CD14-positive monocyte (primary cell): ENCODE measurements at places on chromosomes 5 and 9. TPM values are rescaled to one million over a fixed set of nuclear protein-coding genes. Genes with fewer than 3 reads are reported as not detected.

DNA sequence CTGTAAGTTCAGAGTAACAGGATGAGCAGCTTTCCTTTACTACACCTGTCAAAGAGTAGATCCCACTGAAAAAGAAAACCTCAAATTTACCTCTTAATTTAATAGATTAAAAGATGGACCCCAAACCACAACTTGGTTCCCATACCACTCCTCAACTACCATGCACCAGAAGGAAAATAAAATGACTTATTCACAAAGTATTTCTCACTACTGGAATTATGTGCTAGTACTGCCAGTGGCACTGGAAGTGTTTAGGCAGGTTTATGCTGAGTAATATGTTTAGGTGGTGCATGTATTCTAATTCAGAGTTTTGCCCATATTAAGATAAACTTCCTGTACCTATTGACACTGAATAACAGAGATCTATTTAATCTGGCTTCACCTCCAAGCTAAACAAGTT lies 6.6 kb downstream of the PLK2 start:
- H3K4me3 ChIP-seq: no peak overlapping the region
- no peaks in the 10 kb centered on the region for H3K27me3 ChIP-seq
- DNase-seq: no peak

DNA sequence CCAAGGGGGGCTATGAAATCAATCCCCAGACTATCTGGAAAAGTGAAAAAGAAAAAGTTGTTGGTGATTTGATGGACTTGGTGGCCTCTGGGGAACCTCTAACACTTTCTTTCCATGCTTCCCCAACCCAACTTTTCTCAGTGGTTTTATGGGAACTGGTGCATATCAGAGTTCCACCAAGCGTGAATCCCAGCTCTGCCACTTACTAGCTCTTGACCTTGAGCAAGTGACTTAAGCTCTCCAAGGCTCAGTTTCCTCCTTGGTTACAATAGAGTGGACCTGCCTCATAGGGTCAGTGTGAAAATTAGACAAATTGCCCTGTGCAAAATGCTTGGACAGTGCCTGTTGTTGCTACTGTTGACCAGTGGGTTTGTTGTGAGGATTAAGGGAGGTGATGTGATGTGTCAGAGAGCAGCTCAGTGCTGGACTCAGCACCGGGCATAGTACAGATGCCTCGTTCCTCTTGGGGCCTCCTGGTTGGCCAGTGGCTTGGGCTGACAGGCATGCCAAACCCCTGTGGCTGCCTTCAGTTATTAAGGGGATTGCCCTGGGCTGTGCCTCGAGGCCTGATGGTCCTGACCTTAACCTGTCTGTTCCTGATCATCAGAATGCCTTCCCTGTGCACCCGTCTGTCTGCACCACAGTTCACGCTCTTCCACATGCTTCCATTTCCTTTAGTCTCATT lies 49.3 kb downstream of the COL15A1 start:
- H3K36me3 ChIP-seq: no peaks in the 10 kb centered on the region
- no peak for DNase-seq
- no peak overlapping the region for H3K4me3 ChIP-seq
- H3K27me3 ChIP-seq: peaks cover 7% of the 10 kb centered on the region
- H3K27ac ChIP-seq: no peak overlapping the region
- peaks cover 13% of the 10 kb centered on the region for H3K4me1 ChIP-seq

DNA sequence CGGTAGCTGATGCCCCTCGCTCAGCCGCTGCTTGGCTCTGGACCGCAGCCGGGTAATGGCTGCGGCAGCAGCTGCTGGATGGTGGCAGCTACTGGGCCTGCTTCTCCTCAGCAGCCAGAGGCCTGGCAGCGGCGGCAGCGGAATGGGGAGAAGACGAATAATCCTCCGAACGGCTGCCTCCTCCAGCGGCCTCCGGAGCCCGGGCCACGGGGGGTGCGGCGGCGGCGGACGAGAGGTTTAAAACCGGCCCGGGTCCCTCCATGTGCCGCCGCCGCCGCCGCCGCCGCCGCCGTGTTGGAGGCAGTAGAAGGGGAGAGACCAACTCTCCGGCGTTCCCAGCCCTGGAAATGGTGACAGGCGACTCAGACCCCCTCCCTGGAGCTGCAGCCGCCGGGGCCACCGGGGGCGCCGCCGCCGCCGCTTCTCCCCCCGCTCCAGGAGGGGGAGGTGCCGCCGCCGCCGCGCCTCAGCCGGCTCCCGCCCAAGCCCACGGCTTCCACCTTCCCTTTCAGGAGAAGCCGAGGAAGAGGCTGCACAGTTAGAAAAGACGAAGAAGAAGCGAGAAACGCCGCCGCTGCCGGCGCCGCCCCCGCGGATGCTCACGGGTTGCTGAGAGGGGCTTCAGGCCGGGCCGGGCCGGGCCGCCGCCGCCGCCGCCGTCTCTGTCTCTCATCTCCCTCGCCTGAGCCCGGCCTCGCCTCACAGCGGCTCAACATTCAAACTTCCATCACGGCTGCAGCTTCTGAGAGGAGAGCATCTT lies 118.4 kb upstream of the PRSS3 start:
- peak overlapping the region; percentile 73 for H3K4me3 ChIP-seq
- peaks cover 21% of the 10 kb centered on the region for H3K27me3 ChIP-seq
- peak; percentile 19 for DNase-seq

DNA sequence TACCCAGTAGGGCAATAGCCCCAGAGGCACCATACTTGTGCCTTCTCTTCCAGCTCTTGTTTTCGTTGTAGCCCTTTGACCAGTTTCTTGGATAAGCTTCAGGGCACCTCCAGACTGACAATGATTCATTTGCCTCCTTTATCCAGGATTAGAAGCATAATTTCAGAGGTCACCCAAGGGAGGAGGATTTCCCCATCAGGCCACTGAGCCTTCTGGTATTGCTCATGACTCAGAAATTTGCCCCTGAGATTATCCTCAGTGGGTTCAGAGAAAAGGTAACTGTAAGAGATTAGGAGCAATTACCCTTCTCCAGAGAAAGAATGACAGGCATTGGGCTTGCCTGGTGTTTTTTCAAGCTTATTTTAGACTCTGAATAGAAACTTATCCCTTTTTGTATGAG lies 147.9 kb downstream of the MSX2 start:
- no peaks in the 10 kb centered on the region for H3K4me1 ChIP-seq
- no peaks in the 10 kb centered on the region for H3K36me3 ChIP-seq
- no peak overlapping the region for H3K4me3 ChIP-seq
- DNase-seq: no peak
- H3K27ac ChIP-seq: no peak overlapping the region

CYSRT1 gene
- polyA plus RNA-seq: not detected

CD74 gene
- polyA plus RNA-seq: 3,498 TPM

C7 gene
- not detected for polyA plus RNA-seq

DNA sequence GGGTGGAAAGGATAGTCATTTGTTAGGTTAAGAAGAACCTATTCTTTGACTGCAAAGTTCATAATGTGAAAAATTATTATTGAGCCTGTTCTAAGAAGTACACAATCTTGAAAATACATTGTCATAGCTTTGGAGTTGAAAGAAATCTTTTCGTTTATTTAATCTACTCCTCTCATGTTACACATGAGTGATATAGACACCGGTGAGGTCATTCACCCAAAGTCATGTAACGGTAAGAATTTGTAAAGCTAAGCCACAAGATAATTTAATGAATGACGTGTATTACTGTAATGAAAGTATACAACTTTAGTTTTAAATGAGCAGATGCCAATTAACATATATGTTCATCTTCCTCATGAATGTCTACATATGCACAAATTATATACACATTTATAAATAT lies 284.1 kb upstream of the PDE4D start:
- H3K27ac ChIP-seq: no peak overlapping the region
- H3K27me3 ChIP-seq: no peaks in the 10 kb centered on the region
- no peak overlapping the region for H3K4me3 ChIP-seq
- DNase-seq: no peak

DNA sequence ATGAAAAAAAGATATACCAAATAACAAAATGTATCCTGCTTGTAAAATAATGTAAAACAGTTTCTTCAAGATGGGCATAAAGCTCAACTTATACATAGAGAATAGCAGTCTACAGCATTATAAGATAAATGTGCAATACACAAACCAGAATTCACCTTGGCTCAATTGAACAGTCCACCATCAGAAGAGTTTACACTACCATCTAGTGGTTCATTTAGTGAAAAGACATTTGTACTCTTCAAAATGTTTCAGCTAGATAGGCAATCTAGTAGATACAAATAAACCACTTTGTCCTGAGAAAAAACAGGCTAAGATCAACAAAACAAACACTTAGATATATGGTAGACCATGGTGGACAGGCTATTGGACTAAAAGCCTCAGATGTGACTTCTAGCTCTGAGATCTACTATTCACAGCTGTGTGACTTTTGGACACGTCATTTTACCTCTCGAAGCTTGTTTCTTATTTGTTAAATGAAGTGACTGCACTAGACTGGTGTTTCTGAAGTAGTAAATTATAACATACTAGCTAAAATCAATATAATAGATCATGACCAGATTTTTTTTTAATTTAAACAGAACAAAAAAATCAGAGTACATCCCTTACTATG lies 22.1 kb upstream of the TPD52L3 start:
- no peaks in the 10 kb centered on the region for H3K4me1 ChIP-seq
- no peaks in the 10 kb centered on the region for H3K27me3 ChIP-seq
- no peak overlapping the region for H3K27ac ChIP-seq

- peaks cover 3% of the 10 kb centered on the region for H3K4me1 ChIP-seq
- DNase-seq: no peak
- H3K27me3 ChIP-seq: no peaks in the 10 kb centered on the region
- H3K36me3 ChIP-seq: no peaks in the 10 kb centered on the region
- no peak overlapping the region for H3K4me3 ChIP-seq
Observed at GRCh38 chr9:108854641-108855528, 901 bp downstream of the ACTL7B start.

GRCh38 chr5:137144656-137145055 lies 354.5 kb downstream of the SPOCK1 start:
- H3K4me3 ChIP-seq: no peak overlapping the region
- H3K4me1 ChIP-seq: no peaks in the 10 kb centered on the region
- no peaks in the 10 kb centered on the region for H3K27me3 ChIP-seq
- no peak overlapping the region for H3K27ac ChIP-seq
- no peak for DNase-seq

AFAP1L1 gene
- polyA plus RNA-seq: not detected

GRCh38 chr5:56080375-56081052 lies 85.8 kb upstream of the IL6ST start:
- no peak overlapping the region for H3K27ac ChIP-seq
- H3K27me3 ChIP-seq: no peaks in the 10 kb centered on the region
- no peaks in the 10 kb centered on the region for H3K36me3 ChIP-seq
- DNase-seq: no peak
- no peak overlapping the region for H3K4me3 ChIP-seq
- peaks cover 37% of the 10 kb centered on the region for H3K4me1 ChIP-seq

ZNG1C gene
- 29.8 TPM for polyA plus RNA-seq

- no peaks in the 10 kb centered on the region for H3K36me3 ChIP-seq
- H3K4me1 ChIP-seq: no peaks in the 10 kb centered on the region
- H3K4me3 ChIP-seq: no peak overlapping the region
- no peak overlapping the region for H3K27ac ChIP-seq
- no peaks in the 10 kb centered on the region for H3K27me3 ChIP-seq
Observed at GRCh38 chr5:142677198-142677597, 8.7 kb downstream of the FGF1 start.

ERP44 gene
- 66.3 TPM for polyA plus RNA-seq

GRCh38 chr5:71652803-71653543 lies 65.8 kb downstream of the MCCC2 start:
- H3K4me3 ChIP-seq: no peak overlapping the region
- H3K27ac ChIP-seq: no peak overlapping the region
- no peak for DNase-seq

ZNF300 gene
- 0.26 TPM for polyA plus RNA-seq

DNA sequence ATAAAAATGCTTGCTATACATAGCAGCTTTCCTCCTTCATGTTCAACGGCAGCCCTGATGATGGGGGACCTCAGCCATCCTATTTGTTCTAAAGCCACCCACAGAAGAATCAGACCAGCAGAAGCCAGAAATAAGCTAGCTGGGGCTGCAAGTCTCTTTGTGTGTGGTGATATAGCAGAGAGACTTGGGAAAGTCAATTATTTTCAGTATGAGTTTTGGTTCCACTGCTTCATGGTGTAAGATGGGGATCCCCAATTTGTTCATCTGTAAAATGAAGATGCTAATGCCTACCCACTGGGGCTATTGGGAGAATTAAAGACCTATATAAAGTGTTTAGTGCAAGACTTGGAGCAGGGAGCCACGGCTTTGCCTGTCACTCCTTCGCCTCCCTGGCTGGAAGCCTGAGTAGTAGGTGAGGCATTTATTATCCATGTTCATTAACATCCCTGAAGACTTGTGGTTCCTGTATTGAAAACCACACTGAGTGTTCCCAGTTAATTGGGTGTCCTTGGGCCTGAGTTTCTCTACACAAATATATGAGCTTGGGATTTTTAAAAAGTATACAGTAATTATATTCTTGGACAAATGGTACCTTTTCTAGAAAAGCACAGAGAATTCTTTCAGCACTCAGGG lies 210.1 kb upstream of the SLC24A2 start:
- no peak overlapping the region for H3K4me3 ChIP-seq
- H3K4me1 ChIP-seq: no peaks in the 10 kb centered on the region
- no peak for DNase-seq
- H3K27ac ChIP-seq: no peak overlapping the region

ORM2 gene
- 0.30 TPM for polyA plus RNA-seq

CDH10 gene
- polyA plus RNA-seq: not detected

GRCh38 chr5:8923526-8923925 lies 622.3 kb downstream of the SEMA5A start:
- H3K27ac ChIP-seq: no peak overlapping the region
- H3K4me1 ChIP-seq: no peaks in the 10 kb centered on the region
- no peak for DNase-seq
- H3K36me3 ChIP-seq: no peaks in the 10 kb centered on the region

DNA sequence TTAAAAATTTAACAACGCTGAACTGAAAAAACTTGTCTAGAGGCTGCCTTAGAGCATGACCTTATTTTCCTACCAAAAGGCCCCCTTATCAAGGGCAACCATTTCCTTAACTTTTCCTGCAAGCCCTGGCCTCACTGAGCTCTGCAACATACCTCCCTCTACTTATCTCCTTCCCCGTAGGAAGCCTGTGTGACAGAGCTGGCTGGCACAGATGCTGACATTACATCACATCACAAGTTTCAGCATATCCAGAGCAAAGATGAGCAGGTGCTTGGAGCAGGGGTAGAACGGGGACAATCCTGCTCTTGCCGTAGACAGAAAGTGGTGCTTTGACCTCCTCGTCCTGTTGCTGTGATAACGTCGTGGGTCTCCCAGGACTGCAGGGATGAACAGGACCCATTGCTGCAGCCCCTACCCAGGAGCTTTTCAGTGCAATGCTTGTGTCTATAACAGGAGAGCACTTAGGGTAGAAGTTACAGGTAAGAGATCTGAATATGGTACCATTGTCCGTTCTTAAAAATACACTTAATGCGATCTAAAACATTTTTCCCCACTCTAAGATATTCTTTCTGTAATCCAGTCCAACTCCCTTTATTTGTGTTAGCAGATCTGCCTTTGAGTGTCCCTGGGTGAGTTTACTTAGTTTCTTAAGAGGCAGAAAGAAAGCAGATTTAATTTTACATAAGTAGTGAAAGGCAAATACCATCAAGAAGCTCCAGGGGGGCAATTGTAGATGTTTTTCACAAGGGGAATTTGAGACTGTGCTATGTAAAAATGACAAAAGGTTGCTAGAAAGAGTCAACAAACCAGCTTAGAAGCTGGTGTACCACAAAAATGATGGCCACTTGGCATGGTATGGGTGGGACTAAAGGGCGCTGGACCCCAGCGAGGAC lies 101.9 kb upstream of the EFNA5 start:
- DNase-seq: no peak
- no peak overlapping the region for H3K4me3 ChIP-seq
- no peaks in the 10 kb centered on the region for H3K36me3 ChIP-seq
- H3K4me1 ChIP-seq: no peaks in the 10 kb centered on the region
- H3K27me3 ChIP-seq: no peaks in the 10 kb centered on the region

GRCh38 chr5:100646691-100647090 lies 111.5 kb downstream of the FAM174A start:
- H3K36me3 ChIP-seq: no peaks in the 10 kb centered on the region
- H3K4me1 ChIP-seq: no peaks in the 10 kb centered on the region
- H3K27ac ChIP-seq: no peak overlapping the region
- no peak overlapping the region for H3K4me3 ChIP-seq
- no peak for DNase-seq
- no peaks in the 10 kb centered on the region for H3K27me3 ChIP-seq
